Stimulated activated CD8-positive, alpha-beta memory T cell treated with anti-CD3 and anti-CD28 coated beads, Interleukin-4, amount 100 ng/mL, for 48 hours (primary cell): ENCODE measurements at places on chromosomes 1 and 21.

GRCh38 chr1:169108223-169108622 is 1.7 kb downstream of the ATP1B1 start:
- DNase-seq, result no peak

- no peak for DNase-seq
Observed at GRCh38 chr1:205583461-205584130, 48.2 kb downstream of the ELK4 start.

DNA sequence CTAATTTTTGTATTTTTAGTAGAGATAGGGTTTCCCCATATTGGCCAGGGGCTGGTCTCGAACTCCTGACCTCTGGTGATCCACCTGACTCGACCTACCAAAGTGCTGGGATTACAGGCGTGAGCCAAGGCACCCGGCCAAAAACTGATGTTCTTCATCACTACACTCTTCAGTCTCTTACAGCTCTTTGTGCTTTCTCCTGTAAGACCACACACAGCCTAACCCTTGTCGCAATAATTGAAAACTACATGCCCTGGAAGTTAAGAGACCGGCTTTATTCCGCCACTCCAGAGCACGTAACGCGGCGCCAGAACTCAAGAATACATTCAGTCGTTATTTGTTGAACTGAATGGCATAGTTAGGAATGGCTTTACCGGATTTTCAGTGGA is 552 bp downstream of the GPATCH4 start:
- no peak for DNase-seq

GRCh38 chr1:235940285-235940684 is 73.6 kb upstream of the LYST start:
- DNase-seq, result no peak

DNA sequence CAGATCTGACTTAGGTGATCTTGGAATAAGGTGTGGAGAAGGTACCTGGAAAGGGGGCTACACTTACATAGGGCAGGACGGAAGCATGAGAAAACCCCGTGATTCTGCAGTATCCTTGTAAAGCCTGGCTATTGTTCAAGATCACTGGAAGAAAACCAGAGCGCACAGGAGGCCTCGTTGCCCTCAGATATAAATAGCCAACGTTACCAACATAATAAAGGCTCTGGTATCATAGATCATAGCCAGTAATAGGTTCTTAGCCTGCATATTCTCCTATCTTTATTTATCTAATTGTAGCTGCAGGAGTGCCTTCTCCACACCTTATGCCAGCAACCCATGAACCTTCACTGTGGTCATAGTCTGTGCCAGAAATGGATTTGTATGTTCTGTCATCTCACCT is 35.9 kb upstream of the MPZL1 start:
- no peak for DNase-seq

- no peak for DNase-seq
Observed at GRCh38 chr1:203528976-203529835, 35.3 kb downstream of the OPTC start.

DNA sequence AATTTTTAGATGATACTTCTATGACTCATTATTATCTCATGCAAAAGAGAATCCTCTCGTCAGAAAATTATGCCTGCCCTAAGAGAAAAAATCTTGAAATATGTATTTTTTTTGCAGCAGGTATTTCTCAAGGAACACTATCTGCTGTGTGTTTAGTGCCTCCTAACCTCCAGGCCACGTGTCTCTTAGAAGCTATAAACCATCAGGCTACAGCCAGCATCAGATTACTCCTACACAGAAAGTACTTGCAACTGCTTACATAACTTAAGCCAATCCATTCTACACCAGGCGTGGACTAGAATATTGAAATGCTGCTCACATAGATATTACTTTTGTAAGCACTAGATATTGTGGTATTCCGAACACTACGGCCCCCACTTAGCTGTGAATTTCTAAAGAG is 933.4 kb downstream of the PLA2G4A start:
- DNase-seq, result no peak

- DNase-seq, result no peak
Observed at GRCh38 chr1:21117597-21118001, 59.1 kb downstream of the EIF4G3 start.

DNA sequence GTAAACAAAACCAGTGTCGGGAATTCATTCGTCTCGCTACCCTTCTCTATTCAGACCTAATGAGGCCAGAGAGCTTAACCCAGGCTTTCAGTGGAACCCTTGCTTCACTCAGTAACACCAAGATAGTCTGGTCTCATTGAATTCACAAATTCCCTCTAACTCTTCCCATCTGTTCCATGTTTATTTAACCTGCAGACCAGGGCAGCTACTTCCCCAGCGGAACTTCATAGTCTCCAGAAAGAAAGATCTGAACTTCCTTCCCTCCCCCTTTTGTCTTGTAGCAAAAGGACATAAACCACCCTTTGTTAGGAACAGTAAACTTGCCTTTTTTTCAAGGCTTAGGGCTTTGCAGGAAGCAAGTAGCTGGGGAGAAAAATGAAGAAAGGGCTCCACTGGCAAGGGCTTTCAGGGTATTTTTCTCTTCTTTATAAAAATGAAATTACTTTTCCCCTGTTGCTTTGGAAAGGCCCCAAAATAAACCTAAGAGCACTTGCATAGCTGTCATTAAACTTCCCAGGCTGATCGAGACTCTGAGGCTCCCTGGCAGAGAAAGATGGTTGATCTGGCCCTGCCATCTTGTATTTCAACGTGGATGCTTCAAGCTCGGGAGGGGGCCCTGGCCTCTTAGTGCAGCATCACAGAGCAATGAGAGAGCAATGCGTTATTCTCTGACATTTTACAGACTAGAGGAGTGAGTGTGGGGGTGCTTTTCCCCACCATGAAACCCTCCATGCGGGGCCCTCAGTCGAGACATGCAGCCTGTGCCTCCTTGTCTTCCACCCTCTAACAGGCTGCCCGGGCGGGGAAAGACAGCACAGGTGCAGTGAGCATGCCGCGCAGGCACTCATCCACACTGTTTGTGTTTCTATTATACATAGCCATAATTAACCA is 30.0 kb downstream of the MIS18A start:
- DNase-seq, result no peak

DNA sequence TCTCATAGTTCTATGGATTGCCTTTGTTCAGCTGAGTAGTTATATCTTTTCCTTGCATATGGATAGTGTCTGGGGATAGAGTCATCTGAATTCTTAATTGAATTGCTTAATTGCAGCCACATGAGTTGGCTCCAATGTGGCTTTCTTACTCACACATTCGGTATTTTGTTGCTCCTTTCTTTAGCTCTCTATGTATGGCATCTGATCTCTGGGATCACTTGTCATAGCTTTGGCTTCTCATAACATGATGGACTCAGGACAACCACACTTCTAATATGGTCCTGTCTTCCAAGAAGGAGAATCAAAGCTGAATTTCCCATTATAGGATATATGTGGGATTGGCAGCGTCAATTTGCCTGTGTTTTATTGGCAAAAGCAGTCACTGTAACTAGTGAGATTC is 716.2 kb downstream of the NCAM2 start:
- no peak for DNase-seq

DNA sequence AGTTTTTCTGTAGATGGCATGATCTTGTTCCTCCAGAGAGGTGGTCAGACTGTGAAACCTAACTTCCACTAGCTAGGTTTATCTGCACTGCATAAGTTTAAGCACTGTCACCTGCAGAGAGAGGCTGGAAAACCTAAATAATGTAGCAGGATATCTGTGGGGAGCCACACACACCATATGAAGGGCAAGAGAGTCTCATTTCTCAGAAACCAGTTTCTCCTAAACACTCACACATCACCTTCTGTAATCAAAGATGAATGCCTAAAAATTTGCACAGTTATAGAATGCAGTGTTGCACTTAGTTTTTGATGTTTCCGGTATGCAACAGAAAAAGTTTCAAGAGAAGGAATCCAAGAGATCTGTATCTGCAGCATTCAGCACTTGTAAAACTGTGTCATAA is 654.6 kb downstream of the ADGRL2 start:
- DNase-seq, result no peak

- no peak for DNase-seq
Observed at GRCh38 chr21:15279482-15279881, 214.7 kb upstream of the NRIP1 start.

DNA sequence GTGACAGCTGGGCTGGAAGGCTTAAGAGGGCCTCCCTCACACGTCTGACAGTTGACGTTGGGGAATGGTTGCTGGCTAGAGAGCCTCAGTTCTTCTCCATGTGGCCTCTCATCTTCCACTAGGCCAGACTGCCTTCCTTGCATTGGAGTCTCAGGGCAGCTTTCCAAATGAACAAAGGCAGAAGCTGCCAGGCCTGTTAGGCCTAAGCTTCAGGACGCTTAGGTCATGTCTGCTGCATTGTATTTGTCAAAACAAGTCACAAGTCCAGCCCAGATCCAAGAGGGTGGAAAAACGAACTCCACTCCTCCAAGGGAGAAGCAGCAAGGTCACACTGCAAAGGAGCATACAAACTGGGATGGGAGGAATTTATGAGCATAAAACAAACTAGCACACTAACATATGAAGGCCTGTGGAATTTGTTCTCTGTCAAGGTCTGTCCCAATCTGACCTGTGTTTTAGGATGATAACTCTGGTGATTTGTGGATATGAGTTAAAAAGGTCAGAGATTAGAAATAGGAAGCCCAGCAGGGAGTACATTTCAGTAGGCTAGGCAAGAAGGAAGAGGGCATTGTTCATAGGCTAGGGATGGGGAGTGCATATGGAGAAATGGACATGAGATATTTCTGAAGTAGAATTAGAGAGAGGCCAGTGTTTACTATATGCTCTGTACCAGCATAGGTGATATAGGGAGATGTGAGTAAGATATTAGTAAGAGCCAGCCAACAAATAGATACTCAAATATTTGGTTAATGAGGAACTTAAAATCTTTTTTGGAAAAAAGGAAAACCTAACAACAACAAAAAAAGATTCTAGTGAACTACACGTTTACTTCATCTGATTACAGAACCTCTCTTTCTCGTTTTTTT is 29.1 kb upstream of the CNN3 start:
- no peak for DNase-seq
